ENCODE measurements at places on chromosomes 1 and 21.
A peak's percentile ranks its signal among the peaks of the same experiment; 100 is the strongest.

GRCh38 chr1:231420959-231421545 lies 1.0 kb downstream of the EGLN1 start:
- H3K4me1 ChIP-seq, result peaks cover 39% of the 10 kb centered on the region
- H3K27ac ChIP-seq, result peak overlapping the region; percentile 81
- H3K4me3 ChIP-seq, result peak overlapping the region; percentile 72
- no peak for DNase-seq
- H3K36me3 ChIP-seq, result peaks cover 4% of the 10 kb centered on the region
- H3K27me3 ChIP-seq, result no peaks in the 10 kb centered on the region

GRCh38 chr21:25369524-25370300 lies 237.6 kb downstream of the MRPL39 start:
- DNase-seq, result no peak
- H3K27ac ChIP-seq, result no peak overlapping the region
- no peaks in the 10 kb centered on the region for H3K36me3 ChIP-seq
- H3K4me3 ChIP-seq, result no peak overlapping the region
- H3K4me1 ChIP-seq, result no peaks in the 10 kb centered on the region

DNA sequence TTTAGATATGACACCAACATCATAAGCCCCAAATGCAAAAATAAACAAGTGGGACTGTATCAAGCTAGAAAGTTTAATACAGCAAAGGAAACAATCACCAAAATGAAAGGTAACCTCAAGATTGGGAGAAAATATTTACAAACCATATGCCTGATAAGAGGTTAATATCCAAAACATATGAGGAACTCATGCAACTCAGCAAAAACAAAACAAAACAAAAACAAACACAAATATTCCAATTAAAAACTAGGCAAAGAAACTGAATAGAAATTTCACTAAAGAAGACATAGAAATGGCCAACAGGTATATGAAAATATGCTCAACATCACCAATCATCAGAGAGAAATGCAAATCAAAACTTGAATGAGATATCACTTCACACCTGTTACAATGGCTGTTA lies 116.5 kb upstream of the ATP1B1 start:
- no peak overlapping the region for H3K27ac ChIP-seq
- no peaks in the 10 kb centered on the region for H3K4me1 ChIP-seq
- no peak overlapping the region for H3K4me3 ChIP-seq
- DNase-seq, result no peak
- H3K36me3 ChIP-seq, result no peaks in the 10 kb centered on the region
- H3K27me3 ChIP-seq, result no peaks in the 10 kb centered on the region

- no peaks in the 10 kb centered on the region for H3K36me3 ChIP-seq
- H3K4me1 ChIP-seq, result no peaks in the 10 kb centered on the region
- H3K27ac ChIP-seq, result no peak overlapping the region
- H3K27me3 ChIP-seq, result no peaks in the 10 kb centered on the region
- DNase-seq, result no peak
Observed at GRCh38 chr1:156632355-156632754, 9.6 kb upstream of the BCAN start.

DNA sequence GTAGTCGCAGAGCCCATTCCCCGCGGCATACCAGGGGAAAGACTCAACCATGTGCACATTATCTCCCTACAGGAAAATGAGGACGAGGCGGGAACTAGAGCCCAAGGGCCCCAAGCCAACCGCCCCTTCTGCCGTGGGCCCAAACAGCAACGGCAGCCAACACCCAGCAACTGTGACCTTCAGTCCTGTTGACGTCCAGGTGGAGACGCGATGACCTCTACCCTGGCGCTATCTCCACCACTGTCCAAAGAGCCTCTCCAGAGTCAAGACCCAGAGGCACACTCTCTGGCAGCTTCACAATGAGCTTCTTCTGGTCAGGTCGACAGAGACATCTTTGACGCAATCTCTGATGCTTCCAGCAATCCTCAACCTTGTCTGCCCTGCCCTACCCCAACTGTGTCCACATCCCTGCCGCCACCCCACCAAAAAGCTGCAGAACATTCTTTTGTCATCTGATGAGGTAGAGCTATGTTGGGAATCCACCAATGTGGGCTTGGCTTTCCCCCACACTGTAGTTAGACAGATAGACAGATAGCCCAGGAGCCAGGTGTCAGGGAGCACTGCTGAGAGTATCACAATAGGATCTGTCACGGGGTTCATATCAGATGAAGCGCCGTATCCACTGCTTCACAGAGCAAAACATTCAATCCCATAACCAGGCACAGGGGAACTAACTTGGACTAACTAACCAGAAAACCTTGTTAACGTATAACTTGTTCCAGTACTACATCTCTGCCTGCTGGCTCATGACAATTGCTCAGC lies 37.4 kb upstream of the SRRM1 start:
- no peak overlapping the region for H3K4me3 ChIP-seq
- no peaks in the 10 kb centered on the region for H3K4me1 ChIP-seq
- no peak overlapping the region for H3K27ac ChIP-seq
- H3K36me3 ChIP-seq, result no peaks in the 10 kb centered on the region
- no peaks in the 10 kb centered on the region for H3K27me3 ChIP-seq

- H3K36me3 ChIP-seq, result no peaks in the 10 kb centered on the region
- DNase-seq, result no peak
- H3K4me1 ChIP-seq, result no peaks in the 10 kb centered on the region
- H3K4me3 ChIP-seq, result no peak overlapping the region
- H3K27ac ChIP-seq, result no peak overlapping the region
Observed at GRCh38 chr1:89660224-89661061, 27.5 kb downstream of the LRRC8C start.

GRCh38 chr1:204152310-204153044 lies 633 bp upstream of the ETNK2 start:
- H3K36me3 ChIP-seq, result no peaks in the 10 kb centered on the region
- no peaks in the 10 kb centered on the region for H3K4me1 ChIP-seq
- peak overlapping the region; percentile 45 for H3K4me3 ChIP-seq
- no peak for DNase-seq

Data from Panc1 (cell line).